ENCODE measurements at places on chromosomes 2 and 18.
A peak's percentile ranks its signal among the peaks of the same experiment; 100 is the strongest.

DNA sequence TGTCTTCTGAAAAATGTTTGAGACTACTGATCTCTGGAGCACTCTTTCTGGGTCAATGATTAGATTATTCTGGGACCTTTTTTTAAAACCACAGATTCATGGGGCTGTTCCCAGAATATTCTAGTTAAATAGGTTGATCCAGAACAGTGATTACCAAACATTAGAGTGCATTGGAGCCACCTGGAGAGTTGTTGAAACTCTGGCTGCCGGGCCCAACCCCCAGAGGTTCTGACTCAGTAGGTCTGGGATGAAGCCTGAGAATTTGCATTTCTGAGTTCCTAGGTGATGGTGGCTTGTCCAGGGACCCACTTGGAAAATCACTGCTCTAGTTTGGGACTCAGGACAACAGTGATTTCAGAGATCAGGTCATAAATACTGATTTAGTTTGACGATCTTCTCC, 197.3 kb downstream of the PTPRM start:
- DNase-seq: no peak

GRCh38 chr2:157822993-157823392, 53.1 kb downstream of the ACVR1 start:
- no peak for DNase-seq

- DNase-seq: no peak
Observed at GRCh38 chr2:73063909-73064875, 7.3 kb downstream of the SFXN5 start.

DNA sequence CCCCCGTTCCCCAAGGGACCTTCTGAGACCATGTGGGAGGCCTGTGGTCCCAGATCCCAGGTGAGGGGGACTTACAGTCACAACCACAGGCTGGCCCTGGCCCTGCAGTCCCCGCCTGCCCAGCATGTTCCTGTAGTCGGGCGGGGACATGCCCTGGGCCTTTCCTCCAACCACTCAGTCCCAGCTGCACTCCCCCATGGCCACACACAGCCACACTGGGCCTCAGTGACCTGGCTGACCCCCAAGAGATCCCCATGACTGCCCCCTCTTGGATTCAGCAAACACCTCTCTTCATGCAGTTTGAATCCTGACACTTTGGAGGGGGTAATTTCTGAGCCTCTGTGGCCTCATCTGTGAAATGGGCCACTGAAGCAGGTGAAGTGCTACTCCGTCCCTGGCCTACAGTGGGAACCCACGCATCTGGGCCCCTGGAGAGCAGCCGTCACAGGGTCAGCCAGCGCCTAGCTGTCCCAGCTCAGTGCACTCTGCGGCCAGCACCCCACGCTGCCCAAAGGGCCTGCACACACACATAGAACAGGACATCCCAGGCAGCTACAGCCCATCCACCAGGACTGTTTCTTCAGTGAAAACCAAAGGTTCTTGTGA, 12.7 kb upstream of the ARHGEF4 start:
- DNase-seq: no peak

DNA sequence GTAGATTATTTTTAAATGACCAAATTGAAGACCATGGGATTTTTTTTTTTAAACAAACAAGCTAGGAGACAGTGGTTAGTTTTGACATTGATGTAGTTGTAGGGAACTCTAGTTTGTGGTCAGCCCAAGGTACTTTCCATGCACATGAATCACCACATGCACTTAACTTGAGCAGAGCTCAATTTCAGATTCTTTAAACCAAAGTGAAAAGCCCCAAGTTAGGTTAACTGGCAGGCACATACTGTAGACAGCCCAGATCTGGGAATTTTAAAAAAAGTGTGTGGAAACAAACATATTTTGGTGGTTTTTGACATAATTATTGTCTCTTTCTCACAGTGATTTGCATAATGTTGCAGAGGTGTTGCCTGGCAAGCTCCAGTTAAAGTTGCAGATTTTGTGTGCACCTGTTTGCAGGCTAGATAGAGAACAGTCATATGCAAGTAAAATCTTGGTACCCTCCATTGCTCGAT, 88.4 kb downstream of the BCL2L11 start:
- DNase-seq: peak; percentile 29

DNA sequence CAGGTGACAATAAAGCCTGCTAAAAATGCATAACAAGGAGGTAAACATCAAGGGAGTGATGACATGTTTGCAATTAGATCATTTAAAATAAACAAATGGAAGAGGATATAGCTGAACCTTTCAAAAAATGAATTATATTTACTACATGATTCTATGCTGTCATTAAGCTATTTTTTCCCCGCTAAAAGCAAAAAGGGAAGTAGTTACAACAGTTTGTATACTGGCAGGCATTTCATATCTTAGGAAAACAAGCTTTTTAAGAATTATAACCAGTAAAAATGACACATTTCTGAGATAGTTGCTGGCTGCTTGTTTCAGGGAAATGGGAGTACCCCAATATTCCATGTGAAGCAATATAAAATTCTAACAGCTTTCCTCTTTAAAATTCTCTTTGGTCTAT, 89.1 kb upstream of the ITGB6 start:
- DNase-seq: no peak

DNA sequence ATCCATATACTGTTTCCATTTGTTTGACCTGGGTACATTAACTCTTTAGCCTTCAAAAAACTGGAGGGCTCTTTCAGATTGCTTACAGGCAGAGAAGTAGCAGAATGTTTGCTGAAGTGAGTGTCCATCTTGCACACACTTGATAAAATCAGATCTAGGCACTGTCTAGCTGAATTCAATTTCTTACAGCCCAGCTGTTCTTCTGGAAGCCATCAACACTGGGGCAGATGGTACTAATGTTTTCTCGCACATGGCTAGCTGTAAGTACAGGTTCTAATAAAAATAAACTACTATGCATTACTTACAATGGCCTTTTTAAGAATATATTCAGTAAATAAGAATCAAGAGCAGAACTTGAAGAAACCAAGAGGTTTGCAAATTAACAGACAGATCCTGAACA, 175.9 kb downstream of the NBAS start:
- no peak for DNase-seq

GRCh38 chr2:200467806-200468681, 41.8 kb downstream of the KCTD18 start:
- DNase-seq: no peak

DNA sequence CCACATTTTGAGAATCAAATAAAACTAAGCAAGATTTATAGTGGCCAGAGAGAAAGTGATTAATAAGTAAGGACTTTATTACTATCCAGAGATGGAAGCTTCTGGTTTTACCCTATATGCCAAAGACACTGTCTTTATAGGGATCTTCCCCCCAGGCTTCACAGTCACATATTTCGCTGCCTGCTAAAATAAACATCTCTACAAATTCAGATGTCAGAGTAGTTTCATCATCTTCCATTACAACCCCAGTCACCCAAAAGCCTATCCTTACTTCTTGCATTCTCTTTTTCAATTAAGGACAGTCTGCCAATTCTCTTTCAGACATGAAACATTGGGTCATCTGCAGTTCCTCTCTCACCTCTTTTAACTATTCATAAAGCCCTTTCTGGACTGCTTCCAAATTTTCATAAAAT, 28.3 kb downstream of the CREB1 start:
- DNase-seq: no peak

GRCh38 chr2:240794178-240794721, 25.8 kb downstream of the KIF1A start:
- DNase-seq: no peak

GRCh38 chr18:52700816-52701215, 360.8 kb downstream of the DCC start:
- DNase-seq: no peak

DNA sequence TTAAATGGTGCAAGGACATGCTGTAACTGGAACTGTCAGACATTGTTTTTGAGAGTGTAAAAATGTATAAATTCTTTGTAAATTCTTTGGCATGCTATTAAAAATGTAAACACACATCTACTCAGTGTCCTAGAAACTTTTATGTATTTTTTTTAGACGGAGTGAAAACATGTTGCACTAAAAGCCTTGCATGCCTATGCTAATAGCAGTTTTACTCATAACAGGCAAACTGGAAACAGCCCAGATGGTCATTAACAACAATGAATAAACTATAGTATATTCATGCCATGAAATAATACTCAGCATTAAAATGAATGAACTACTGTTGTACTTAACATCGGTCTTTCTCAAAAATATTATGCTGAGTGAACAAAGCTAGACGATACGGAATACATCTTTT, 954.8 kb upstream of the DDX18 start:
- no peak for DNase-seq

GRCh38 chr2:68089961-68090360, 27.2 kb upstream of the C1D start:
- DNase-seq: no peak

GRCh38 chr2:25619185-25619584, 54.2 kb downstream of the DTNB start:
- no peak for DNase-seq

GRCh38 chr2:160703648-160704585, 210.3 kb upstream of the RBMS1 start:
- DNase-seq: peak; percentile 85

DNA sequence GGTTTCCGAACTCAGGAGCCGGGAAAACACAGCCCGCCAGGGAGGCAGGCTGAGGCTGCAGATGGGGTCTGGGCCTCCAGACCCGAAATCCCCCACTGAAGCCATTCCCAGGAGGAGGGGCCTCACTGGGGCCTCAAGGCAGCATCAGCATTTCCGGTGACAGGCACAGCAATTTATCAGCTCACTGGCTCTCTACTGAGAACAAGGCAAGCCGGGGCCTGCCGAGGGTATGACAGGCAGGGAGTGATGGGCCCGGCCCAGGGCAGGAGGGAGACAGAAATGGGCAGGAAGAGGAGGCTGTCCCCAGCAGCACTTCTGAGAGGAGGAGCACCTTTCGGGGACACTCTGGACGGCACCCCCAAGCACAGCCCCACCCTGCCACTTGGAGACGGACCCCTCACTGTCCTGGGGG, 12.5 kb downstream of the SDC1 start:
- DNase-seq: no peak

DNA sequence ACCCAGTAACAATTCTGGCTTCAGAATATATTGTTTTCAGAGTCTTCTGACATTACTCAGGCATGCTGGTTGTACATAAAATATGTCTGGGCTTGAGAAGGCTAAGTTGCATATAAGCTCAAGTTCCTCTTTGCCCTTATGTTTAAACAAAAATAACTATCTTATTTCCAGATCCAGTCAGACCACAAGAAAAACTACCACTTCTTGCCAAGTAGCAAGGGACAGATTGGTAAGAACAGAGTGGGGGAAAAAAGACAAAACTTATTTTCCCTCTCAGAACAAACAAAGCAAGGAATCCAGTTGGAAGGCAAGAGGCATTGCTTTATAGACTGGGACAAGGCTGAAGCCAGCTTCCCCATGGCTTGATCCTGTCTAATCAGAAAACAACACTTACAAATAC, 1036.7 kb upstream of the CELF4 start:
- DNase-seq: no peak

DNA sequence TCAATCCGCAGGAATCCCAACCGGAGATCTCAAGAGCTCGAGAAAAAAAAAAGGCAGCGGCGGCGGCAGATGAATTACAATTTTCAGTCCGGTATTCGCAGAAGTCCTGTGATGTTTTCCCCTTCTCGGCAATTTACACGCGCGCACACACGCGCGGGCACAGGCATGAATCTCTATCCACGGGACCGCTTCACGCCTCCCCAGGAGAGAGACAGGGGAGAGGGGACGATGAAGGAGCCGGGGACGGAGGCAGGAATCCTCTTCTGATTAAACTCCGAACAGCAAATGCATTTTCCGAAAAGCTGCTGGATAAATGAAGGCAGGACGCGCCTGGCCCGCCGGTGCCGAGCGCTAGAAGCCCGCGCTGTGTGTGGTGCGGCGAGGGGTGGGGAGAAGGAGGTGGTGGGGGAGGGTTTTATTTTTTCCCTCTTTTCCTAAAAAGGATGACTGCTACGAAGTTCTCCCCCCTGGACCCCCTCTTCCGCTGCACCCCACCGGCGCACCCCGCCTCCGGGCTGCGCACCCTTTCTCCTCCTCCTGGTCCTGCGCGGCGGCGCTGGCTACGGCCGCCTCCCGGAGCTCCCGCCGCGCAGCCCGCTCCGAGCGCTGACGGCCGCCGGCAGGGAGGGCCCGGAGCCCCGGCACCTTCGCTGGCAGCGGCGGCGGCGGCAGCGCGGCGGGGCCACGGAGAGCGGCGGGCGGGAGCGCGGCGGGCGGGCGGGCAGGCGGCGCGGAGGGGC, at the start of gene BCL2:
TSS of gene BCL2 (minus strand) at position 387 of the 740 bp plus-strand sequence.
- DNase-seq: peak; percentile 75

- DNase-seq: no peak
Observed at GRCh38 chr2:9811679-9812511, 31.4 kb upstream of the TAF1B start.

- DNase-seq: no peak
Observed at GRCh38 chr2:218858671-218859555, 692 bp upstream of the WNT6 start.

GRCh38 chr2:1817256-1818051, 73.1 kb upstream of the PXDN start:
- peak; percentile 50 for DNase-seq

DNA sequence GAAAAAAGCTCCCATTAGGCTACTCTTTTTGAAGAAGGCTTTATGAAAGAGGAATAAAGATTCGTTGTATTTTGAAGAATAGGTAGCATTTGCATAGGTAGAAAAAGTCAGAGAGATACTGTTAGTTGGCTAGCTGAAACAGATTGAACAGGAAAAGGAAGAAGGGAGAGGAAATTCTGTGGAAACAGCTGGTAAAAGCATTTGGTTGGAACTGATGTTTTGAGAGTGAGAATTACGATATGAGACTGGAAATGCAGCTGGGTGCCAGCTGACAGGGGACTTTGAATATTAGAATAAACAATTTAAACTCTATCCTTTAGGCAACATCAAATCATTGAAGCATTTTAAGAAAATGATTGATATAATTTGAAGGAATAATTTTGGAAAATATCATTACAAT, 96.7 kb upstream of the CNTNAP5 start:
- no peak for DNase-seq

GRCh38 chr2:65033178-65033577, 23.0 kb upstream of the CEP68 start:
- peak; percentile 83 for DNase-seq

Measured in NB4 (cell line).